ENCODE measurements at places on chromosomes 5 and 9.

DNA sequence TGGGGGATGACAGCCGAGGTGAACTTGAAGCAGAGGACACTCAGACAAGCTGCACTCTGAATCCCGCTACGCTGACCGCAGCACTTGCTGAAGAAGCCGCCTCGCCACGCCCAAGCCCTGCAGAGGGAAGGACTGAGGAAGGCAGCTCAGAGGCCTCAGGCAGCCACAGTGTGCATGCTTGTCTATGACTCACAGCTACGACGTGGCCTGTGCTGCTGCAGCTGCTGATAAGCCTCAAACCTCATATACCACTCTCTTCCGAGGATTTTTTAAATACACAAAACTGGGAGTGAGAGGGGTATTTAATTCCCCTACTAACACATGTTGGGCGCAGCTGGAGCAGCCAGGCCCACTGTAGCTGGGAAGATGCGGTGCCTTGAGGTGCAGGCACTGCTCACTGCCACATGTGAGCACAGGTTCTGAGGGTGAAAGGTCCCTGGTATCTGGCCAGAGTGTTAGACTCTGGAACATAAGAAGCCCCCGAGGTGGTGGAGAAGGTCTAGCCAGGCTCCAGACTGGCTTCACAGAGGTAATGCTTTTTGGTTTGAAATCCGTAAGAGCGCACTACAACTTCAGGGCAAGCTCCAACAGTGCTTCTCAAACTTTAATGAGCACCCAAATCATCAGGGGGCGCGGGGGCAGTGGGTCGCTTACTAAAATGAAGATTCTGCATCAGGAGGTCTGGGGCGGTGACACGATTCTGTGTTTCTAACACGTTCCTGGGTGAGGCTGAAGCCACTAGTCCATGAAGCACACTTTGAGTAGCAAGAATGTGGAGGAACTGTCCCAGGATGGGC, 196.8 kb downstream of the AUH start:
- no peak overlapping the region for H3K4me3 ChIP-seq
- peak; percentile 26 for DNase-seq
- H3K27ac ChIP-seq, result no peak overlapping the region
- no peaks in the 10 kb centered on the region for H3K27me3 ChIP-seq

- H3K4me3 ChIP-seq, result no peak overlapping the region
- H3K4me1 ChIP-seq, result no peaks in the 10 kb centered on the region
- H3K27me3 ChIP-seq, result no peaks in the 10 kb centered on the region
- H3K36me3 ChIP-seq, result no peaks in the 10 kb centered on the region
- H3K27ac ChIP-seq, result no peak overlapping the region
- DNase-seq, result no peak
Measured at GRCh38 chr9:25396828-25397227, 281.4 kb downstream of the TUSC1 start.

DNA sequence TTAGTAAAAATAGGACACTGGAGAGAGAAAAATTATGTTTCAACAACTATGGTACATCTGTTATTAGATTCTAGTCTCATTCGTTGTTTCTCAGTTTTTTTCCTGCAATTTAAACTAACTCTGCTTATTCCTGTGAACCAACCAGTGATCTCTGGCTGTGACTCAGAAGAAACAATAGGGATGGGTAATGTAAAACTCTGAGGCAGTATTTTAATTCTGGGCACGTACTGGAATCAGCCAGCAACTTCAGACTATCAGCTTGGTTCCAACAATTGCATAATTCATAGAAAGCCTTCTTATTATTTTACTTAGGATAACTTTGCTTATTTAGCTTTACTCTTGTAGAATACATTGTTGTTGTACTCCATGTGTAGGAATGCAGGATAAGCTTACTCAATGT, 28.8 kb downstream of the MLLT3 start:
- DNase-seq, result no peak
- H3K27ac ChIP-seq, result no peak overlapping the region
- no peaks in the 10 kb centered on the region for H3K27me3 ChIP-seq
- no peak overlapping the region for H3K4me3 ChIP-seq
- H3K4me1 ChIP-seq, result no peaks in the 10 kb centered on the region

- no peaks in the 10 kb centered on the region for H3K36me3 ChIP-seq
- H3K27ac ChIP-seq, result no peak overlapping the region
- H3K4me1 ChIP-seq, result no peaks in the 10 kb centered on the region
- H3K27me3 ChIP-seq, result peaks cover 44% of the 10 kb centered on the region
Measured at GRCh38 chr5:1298723-1299510, 4.0 kb upstream of the TERT start.

GRCh38 chr5:125103459-125103858, 357.0 kb upstream of the ZNF608 start:
- H3K27me3 ChIP-seq, result no peaks in the 10 kb centered on the region
- no peak for DNase-seq
- H3K27ac ChIP-seq, result no peak overlapping the region
- no peaks in the 10 kb centered on the region for H3K4me1 ChIP-seq

- H3K27ac ChIP-seq, result no peak overlapping the region
- H3K4me1 ChIP-seq, result no peaks in the 10 kb centered on the region
- no peaks in the 10 kb centered on the region for H3K27me3 ChIP-seq
Measured at GRCh38 chr9:87959916-87960581, 14.3 kb downstream of the CDK20 start.

DNA sequence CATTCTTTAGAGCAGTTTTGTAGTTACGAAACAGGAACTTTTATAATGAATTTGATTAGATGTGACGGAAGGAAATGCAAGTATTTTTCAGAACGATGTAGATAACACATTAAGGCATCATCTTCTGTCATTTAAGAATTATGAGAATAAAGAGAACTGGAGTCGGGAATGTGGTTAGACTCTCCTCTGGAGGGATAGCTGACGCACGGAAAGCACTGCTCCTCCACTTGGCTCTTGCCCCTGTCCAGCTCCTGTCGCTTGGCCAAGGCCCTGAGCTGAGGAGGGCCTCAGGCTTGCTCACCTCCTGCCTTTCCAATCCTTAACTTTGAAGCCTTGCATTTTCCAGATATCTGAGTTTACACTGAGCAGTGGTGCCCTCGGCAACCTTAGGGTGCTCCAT, 60.5 kb downstream of the MAP1B start:
- H3K36me3 ChIP-seq, result peaks cover 6% of the 10 kb centered on the region
- H3K4me1 ChIP-seq, result peaks cover 47% of the 10 kb centered on the region
- H3K27me3 ChIP-seq, result no peaks in the 10 kb centered on the region
- H3K27ac ChIP-seq, result no peak overlapping the region
- H3K4me3 ChIP-seq, result no peak overlapping the region

DNA sequence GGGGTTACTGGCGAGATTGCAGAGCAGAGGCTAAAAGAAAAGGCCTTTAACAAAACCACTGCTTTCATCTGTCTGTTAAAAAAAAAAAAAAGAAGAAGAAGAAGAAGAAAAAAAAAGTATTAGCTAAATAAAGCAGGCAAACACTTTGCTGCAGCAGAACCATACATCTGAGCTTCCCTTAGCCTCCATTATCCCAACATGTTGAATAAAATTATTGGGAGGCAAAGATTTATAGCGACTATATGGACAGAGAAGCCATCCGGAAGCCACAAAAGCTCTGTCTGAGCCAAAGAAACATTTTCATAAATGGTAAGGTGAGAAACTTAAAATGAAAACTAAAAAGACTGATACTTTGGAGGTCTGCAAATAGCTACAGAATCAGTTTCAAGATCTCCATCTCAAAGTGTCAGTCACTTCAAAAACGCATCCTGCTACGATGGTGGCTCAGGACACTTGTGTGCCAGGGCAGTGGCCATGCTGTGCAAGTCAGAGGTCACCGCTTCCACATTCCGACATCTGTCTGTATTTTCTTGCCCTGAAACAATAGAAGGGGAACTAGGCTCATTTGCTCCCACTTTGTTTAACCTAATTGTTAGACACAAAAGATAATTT, 9.6 kb downstream of the EFNA5 start:
- DNase-seq, result no peak
- no peaks in the 10 kb centered on the region for H3K4me1 ChIP-seq
- H3K4me3 ChIP-seq, result no peak overlapping the region

DNA sequence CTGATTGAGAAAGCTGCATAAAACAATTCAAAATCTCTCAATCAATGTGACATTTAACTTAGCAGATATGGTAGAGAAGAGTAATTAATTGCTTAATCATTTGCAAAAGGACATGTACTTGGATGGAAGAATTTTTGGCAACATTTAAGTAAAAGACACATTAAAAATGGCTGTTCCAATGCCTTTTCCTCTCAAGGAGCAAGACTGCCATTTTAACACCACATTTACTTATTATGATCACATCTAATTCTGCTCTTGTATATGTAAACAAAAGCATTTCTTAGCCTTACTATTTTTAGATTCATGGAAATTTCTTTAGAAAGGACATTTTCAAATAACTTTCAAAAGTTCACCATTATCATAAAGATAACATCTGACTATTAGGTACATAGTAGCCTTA, 360.0 kb downstream of the HINT1 start:
- no peaks in the 10 kb centered on the region for H3K4me1 ChIP-seq
- DNase-seq, result no peak
- H3K27me3 ChIP-seq, result no peaks in the 10 kb centered on the region
- no peak overlapping the region for H3K4me3 ChIP-seq

- no peaks in the 10 kb centered on the region for H3K4me1 ChIP-seq
- no peaks in the 10 kb centered on the region for H3K27me3 ChIP-seq
- no peak overlapping the region for H3K27ac ChIP-seq
- no peaks in the 10 kb centered on the region for H3K36me3 ChIP-seq
- no peak overlapping the region for H3K4me3 ChIP-seq
- DNase-seq, result no peak
Measured at GRCh38 chr5:97888439-97888838, 705.4 kb upstream of the RIOK2 start.

Measured in heart right ventricle (tissue), 16 donors.